ENCODE measurements at places on chromosomes 2 and 18.

GRCh38 chr2:60959501-60959900, 58.0 kb upstream of the PEX13 start:
- DNase-seq, result no peak

DNA sequence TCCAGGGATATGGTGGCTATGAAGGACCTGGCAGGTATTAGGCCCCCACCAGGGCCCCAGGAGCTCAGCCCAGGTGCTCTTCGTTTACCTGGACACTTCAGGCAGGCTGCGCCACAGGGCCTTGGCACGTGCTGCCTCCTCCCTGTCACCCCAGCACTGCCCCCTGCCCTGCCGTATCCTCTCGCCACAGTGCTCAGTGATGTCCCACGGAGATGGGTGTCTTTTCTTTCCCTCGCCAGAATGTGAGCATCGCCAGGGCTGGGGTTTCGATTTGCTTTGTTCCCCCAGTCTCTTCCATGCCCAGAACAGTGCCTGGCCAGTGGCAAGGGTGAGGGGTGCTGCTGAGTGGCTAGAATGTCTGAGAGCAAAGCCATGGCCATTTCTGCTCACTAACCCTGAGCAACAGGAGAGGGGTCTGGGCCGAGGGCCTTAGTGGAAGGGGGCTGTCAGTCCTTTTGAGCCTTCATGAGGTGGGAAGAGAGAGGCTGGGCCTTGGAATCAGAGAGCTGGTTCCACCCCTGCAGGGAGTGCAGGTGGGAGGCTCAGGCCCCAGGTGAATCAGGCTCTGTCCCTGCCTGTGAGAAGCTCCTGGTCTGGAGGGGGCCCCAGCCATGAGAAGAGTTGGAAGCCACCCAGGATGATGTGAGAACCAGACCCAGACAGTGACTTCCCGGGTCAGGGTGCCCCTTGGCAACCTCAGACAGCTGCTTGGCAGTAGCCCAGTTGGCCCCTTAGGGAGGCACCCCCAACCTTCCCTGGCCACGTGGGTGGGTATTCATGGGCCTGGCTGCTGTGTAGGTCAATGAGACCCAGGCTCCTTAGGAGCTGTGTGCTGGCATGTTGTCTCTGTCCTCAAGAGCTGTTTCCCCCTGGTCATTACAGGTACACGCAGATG, 129.9 kb upstream of the HS6ST1 start:
- no peak for DNase-seq

DNA sequence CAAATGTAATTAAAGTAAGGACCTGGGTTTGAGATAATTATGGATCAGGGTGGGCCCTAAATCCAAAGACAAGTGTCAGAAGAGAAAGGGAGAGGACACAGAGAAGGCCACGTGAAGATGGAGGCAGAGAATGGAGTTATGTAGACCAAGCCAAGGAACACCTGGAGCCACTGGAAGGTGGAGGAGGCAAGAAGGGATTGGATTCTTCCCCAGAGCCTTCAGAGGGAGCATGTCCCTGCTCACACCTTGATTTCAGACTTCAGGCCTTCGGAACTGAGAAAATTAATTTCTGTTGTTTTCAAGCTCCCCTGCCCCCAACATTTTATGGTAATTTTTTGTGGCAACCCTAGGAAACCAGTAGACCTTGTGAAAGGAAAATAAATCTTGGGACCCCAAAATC, 19.6 kb downstream of the CAPN14 start:
- no peak for DNase-seq

- no peak for DNase-seq
Observed at GRCh38 chr18:78239090-78239457, 740.5 kb upstream of the SALL3 start.

GRCh38 chr2:152678808-152679207, 38.5 kb downstream of the PRPF40A start:
- no peak for DNase-seq

DNA sequence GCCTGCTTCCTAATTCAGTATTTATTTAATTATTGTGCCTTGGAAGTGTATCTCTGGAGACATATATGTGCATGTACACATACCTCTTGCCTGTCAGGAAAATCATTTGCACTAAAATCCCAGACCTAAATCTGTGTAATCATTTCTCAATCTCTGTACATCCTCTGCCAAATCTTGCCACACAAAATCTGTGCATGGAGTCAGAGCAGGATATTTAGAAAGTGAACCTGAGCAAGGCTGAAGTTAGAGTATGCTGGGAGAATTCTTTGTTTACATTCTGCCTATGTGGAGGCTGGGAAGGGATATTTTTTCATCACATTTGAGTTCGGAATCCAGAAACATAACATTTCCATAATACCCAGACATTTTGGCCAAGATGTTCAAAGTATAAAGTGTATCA, 9.3 kb downstream of the XRCC5 start:
- DNase-seq, result no peak

GRCh38 chr2:217681791-217682190, 321.0 kb downstream of the TNS1 start:
- DNase-seq, result no peak

- no peak for DNase-seq
Observed at GRCh38 chr18:6741232-6741663, 11.7 kb downstream of the ARHGAP28 start.

- DNase-seq, result no peak
Observed at GRCh38 chr18:39966275-39966674, 1988.8 kb upstream of the PIK3C3 start.

DNA sequence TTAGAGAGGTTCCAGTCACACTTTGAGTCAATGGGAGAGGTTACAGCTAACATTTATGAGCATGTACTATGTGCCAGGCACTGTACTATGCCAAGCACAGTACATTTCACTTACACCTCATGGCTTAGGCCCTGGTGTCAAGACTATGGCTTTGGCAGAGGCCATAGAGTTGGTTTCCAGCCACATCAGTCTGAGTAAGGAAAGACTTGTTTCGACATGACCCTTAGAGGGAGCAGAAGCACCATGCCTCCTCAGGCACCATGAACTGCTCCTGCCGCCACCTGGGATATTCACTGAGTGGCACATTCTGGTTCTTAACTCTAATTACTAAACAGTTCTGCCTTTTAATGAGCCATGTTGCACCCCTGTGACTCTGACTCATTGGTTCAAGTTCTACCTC, 12.7 kb downstream of the DGUOK start:
- no peak for DNase-seq

GRCh38 chr2:169933124-169933711, 106.0 kb downstream of the UBR3 start:
- no peak for DNase-seq

- no peak for DNase-seq
Observed at GRCh38 chr18:61662726-61663125, 230.1 kb downstream of the RNF152 start.

GRCh38 chr2:225008935-225009334, 33.3 kb downstream of the DOCK10 start:
- no peak for DNase-seq

DNA sequence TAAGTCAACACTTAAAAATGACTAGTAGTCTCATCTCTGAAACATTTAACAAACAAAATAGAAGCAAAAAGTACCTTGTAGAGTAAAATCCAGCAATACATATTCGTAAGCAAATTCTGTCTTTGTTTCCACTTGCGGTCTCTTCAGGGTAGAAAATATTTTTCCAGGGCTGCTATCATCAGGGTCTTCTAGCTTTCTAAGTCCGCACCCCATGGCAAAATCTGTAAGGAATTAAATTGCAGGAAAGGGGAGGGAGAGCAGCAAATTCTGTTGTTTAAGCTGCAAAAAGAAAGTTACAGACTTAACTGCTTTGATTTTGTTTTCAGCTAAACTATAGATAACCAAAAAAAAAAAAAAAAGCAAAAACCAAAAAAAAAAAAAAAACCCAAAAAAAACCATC, at the start of gene RFTN2:
TSS of gene RFTN2 (minus strand) at position 342 of the 400 bp plus-strand sequence. CDS start at position 213, 129 bp downstream.
- no peak for DNase-seq

GRCh38 chr18:46688853-46689525, 32.0 kb upstream of the LOXHD1 start:
- DNase-seq, result no peak

DNA sequence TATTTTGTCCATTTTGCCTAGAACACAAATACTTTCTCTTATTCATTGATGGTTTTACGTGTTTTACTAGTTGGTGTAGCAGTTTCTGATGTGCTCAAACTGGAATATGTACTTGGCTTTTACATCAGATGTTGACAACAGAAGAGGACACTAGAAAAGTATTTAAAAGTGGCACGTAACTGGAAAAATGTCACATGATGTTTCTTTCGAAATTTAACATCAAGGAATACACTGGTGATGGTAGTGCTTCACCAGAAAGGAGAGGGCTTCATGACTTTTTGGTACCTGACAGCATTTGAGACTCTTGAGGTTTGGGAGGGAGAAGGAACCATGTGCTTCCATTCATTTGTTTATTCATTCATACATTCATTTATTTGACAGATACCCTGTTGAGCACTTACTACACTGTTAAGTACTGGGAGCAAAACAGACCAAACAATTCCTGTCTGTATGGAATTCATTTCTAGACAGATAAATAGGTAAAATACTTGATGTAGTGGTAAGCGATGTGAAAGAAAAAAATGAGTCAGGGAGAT, 1.5 kb downstream of the GIGYF2 start:
- no peak for DNase-seq

DNA sequence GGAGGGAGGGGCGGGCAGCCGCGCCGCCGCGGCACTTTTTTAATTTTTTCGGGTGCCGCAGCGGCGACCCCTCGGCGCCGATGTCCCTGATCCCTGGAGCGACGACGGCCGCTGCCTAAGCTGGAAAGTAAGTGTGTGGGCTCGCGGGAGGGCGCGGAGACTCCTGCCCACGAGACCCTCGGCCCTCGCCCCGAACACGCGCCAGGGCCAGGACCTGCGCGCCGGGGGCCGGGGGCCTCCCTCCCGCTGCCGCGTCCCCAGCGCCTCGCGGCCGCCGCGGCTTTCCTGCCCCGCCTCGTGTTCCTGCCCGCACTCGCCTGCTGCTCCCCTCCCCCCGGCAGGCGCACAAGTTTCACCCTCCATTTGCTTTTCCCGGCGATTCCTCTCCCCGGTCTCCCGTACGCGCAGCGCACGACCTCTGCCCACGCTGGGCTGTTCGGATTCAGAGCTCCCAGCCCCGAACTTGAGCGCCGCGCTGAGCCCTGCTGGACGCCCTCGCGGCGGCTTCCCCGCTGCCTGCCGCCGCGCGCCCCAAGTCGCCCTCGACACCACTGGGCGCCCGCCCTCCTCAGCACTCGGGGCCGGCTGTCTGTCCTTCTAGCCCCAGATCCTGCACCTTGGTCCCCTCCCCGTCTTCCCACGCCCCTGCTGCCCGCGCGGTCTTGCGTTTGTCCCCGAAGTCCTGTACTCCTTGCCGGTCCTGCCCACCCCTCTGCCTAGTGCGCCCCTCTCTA, 507 bp downstream of the PKP4 start:
- peak; percentile 43 for DNase-seq

DNA sequence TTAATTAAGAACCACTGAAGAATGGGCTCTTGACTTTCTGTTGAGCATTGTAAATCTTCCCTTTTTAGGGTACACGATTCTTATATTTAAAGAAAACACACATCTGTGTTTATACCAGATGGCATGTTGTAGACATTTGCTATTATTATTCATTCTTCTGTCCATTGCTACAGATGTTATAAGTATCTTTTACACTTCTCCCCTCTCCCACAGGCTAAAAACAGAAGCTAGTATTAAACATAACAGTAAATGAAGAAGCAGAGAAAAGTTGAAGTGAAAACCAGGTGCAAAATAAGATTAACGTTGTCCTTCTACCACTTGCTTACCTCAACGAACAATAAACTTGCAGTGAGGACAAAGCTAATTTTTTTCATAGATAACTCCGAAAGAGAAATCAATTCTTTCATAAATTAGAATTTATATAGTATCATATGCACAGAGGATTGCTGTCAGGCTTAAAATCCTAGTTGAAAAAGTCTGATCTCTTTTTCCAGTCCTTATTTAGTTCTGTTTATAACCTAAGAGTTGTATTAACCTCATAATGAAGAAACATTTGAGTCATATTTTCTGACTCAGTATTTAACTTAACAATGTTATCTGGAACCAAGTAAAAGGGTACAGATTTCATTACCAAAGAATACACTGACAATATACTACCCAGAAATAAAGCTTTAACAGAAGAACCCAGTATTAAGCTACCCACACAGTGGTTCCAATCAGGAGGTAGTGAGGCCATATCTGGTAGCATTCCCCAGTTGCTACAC, 16.4 kb upstream of the ZNF385B start:
- DNase-seq, result no peak

DNA sequence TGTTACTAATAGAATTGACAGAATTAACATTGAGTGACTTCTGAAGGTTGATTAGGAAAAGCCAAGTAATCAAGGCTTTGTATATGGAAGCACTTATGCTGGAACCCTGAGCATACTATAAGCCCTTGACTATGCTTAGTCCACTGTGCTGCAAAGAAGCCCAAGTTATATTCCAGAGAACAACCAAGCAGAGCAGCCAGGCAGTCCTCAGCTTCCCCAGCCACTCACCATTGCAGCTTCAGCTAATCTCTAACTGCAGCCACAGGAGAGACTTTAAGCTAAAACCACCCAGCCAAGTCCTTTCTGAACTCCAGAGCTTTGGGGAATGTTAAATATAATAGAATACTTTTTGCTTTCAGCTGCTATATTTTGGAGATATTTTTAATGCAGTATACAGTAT, 164.4 kb upstream of the VWC2L start:
- DNase-seq, result no peak

DNA sequence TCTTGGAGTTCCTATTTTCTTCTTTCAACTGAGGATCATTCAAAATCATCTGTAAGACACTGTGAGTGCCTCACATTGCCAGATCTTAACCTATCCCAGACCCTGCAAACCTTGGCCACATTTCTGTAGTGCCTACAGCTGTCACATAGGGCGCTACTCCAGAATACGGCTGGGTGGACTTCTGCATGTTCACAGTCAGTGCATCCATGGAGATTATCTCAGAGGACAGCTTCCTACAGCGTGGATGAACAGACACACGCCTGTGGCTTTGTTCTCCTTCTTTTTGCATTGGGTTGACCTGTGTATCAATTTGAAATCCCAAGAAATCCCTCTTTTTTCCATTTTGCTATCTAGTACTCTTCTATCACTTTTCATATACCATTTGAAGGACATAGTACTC, 1.9 kb upstream of the KLHL29 start:
- DNase-seq, result no peak

Data from stimulated activated CD4-positive, alpha-beta T cell treated with anti-CD3 and anti-CD28 coated beads, Interleukin-12 subunit alpha, Interleukin-12 subunit beta, amount 100 ng/mL, for 24 hours (primary cell).